Stimulated activated CD4-positive, alpha-beta T cell treated with anti-CD3 and anti-CD28 coated beads, Interleukin-1b, Interleukin-23, amount 100 ng/mL, for 1 hour (primary cell): ENCODE measurements at places on chromosomes 2 and 18.

DNA sequence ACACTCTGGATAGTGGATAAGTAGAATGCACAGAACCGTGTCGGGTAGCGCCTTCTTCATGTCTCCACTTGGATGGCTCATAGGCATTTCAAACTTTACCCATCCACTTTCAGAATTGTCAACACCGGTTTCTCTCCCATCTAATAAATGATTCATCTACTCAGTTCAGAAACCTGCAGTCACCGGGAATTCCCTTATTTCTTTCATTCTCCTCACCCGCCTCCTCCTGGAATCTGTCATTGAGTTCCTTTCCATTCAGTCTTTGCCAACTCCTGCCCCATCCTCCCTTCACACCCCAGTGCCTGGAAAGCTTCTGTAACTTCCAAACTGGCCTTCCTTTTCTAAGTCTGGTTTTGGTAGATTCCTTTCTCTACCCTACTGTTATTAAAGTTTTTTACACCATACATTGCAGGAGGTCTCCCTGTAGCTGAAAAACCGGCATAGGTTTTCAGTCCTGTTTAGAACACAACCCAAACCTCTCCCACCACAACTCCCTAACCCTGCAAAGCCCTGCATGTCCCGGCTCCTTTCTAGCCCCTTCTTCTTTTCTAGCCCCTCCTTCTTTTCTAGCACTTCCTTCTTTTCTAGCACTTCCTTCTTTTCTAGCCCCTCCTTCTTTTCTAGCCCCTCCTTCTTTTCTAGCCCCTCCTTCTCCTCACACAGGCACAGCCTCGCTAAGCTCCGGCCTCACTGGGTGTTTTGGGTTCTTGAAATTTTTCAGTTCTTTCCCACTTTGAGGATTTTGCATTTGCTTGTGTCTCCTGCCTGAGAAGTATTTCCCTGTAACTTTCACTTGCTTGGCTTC is 133.9 kb upstream of the KLHL14 start:
- no peak for DNase-seq

DNA sequence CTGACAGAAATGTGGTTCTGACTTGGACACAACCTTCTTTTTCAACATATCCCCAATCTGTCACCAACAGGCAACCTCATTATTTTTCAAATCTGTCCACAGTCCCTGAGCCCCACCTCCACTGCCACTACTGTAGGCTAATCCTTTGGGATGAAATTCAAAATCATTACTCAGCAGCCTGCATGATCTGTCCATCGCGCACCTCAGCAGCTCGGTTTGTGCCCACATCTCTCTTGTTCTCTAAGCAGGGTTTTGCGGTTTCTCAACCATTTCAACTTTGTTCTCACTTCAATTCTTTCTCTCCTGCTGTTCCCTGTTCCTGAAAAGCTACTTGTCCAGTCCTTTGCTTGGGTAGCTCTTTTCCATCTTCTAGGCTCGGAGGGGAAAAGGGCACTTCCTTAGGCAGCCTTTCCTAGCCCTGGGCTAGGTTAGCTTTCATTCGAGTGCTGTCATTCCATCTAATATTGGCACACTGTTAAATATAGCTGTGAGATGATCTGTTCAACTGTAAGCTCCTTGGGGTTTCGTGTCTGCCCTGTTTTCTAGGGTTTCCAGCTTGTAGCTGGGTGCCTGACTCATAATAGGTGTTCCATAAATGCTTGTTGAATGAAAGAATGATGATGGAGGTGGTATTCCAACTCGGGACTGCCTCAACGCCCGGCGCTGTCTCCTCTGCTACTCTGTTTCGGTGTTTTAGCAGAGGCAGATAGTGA is 653 bp upstream of the ANKAR start:
- no peak for DNase-seq

GRCh38 chr18:6414723-6415417 is at the start of gene L3MBTL4:
Gene L3MBTL4 (minus strand): TSS chr18:6414911. CDS start chr18:6311625, 103,286 bp downstream.
- DNase-seq = no peak

DNA sequence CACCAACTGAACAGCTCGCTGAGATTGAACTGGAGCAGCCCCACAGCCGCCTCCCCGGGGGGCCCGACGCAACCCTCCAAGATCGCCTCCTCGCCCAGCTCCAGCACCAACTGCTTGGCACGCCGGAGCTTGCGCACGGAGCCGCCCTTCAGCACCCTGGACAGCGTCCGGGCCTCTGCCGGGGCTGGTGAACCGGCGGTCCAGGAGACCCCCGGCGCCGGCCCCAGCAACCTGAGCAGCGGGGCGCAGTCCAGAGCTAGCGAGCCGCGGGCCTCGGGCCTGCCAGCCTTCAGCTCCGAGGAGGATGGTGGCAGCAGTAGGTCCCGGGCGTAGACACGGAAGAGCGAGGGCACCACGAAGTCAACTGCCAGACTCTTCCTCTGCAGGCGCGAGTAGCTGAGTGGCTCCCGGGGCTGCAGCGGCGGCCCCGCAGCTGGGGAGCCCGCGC is 1.2 kb downstream of the ALK start:
- DNase-seq = no peak

DNA sequence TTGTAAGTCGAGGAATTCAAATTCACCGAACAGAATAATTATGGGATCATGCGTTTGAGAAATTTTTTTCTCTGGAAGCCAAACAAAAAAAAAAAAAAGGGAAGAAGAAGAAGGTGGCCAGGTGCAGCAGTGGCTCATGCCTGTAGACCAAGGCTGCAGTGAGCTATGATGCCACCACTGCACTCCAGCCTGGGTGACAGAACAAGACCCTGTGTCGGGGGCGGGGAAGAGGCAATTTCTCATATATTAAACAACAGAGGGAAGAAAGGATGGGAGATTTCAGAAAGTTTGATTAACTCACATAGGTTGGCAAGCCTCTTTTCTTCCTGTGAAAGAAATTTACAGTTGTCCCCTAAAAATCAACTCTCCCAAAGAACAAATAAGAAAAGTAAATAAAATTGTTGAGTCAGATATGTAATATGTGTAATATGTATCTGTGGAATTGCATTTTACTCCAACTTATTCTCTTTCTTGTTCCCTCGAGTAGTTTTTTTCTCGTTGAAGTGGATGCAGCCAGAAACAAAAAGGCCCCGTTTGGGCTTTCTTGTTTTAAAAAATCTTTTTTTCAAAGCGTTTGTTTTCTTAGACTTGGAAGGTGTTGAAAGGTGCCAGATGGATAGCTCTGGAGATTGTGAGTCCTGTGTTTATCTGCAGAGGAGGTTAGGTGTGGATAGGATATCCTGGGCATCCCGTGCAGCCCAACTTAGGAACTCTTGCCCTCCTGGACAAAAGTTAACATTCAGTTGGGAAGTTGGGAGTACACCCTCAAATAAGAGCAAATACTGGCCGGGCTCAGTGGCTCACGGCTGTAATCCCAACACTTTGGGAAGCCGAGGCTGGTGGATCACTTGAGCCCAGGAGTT is 25.4 kb upstream of the FMNL2 start:
- DNase-seq = no peak

- DNase-seq = no peak
These were observed 500.7 kb downstream of the RIT2 start for GRCh38 chr18:42614619-42615293.

DNA sequence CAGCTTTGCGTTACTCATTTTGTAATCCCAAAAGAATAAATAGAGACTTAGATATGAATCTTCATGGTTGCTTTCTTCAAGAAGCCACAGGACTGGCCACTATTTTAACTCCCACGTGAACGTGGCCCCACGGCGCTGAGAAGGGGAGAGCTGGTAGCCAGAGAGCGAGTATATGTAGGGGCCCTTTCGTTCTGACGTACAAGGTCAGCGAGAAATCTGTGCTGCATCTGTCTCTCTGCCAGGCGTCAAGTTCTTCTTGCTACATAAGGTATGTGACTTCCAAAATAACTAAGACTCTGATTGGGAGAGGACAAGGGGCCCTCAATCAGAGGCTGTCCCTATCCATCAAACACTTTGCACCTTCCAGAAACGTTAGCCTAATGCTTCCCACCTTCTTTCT is 149.2 kb downstream of the PLEKHA3 start:
- DNase-seq = no peak

DNA sequence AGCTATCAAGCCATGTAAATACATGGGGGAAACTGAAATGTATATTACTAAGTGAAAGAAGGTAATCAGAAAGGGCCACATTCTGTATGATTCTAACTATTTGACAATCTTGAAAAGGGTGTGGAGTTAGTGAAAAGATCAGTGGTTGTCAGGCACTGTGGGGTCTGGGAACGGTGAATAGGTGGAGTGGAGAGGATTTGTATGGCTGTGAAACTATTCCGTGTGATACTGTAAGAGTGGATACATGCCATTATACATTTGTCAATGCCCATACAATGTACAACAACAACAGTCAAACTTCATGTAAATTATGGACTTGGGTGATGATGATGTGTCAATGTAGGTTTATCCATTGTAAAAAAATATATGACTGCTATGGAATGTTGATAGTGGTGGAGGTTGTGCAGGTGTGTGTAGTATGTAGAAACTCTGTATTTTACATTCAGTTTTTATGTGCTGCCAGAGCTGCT is 1116.2 kb downstream of the SUCLG1 start:
- DNase-seq = no peak

- no peak for DNase-seq
These were observed 76.9 kb downstream of the MYO1B start for GRCh38 chr2:191321861-191322662.

DNA sequence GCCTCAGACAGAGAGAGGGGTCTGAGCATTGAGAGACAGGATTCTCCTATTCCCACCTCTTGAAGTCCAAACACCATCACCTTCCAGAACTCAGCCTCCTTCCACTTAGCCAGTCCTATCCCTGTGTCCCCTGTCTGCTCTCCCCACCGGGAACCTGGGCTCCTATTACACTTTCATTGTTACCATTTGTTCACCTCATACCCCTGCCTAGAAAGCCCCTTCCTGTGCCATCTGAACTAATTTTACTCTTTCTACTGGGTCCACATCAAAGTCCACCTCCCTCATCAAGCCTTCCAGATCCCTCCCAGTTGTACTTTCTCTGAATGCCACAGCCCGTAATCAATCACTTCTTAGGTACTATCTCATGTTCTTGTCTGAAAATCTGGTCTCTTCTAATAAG is 220.6 kb downstream of the ZBTB7C start:
- DNase-seq = no peak

GRCh38 chr2:71550801-71551630 is 97.7 kb downstream of the DYSF start:
- no peak for DNase-seq

- no peak for DNase-seq
These were observed 18.9 kb upstream of the DPP4 start for GRCh38 chr2:162092658-162093556.

DNA sequence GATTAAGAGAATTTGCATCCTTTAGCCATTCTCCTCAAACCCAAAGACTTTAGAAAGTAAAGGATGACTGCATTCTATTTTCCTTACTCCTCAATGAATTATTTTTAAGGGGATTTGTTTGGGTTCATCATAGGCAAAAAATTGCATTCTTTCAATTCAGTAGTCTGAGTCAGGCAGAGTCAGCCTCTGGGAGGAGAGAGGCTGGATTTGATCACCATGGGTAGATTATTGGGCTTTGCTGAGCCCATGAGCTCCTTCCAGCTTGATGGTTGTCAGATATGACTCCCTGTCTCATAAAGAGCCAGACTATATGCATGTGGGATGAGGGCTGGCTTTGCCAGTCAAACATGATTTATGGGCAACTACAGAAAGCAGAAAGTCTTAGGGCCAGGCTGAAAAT is 101.2 kb downstream of the KCNS3 start:
- DNase-seq = no peak

GRCh38 chr2:196293751-196294515 is 122.6 kb upstream of the STK17B start:
- DNase-seq = no peak

DNA sequence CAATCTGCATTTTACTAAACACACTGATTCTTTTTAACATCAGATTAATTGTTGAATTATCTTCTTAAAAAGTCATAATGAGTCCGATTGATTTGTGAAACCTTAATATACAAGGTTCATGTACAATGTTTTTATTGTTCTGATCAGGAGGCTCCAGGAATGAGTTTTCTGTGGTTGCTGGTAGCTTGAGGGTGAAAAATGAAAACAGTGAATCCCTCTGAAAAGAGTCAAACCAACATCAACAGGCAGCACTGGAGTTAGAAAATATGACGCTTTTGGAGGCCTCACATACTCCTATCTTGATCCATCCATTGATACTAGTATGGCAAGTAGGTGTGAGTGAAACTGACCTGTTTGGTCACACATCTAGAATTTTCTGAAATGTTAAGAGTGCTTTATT is 216.3 kb upstream of the ETAA1 start:
- DNase-seq = no peak

- no peak for DNase-seq
These were observed 56.6 kb downstream of the ACOXL start for GRCh38 chr2:110788976-110789375.

- DNase-seq = no peak
These were observed 916 bp downstream of the TNFRSF11A start for GRCh38 chr18:62325806-62326645.

GRCh38 chr2:28030600-28030999 is 140.1 kb downstream of the BABAM2 start:
- no peak for DNase-seq

GRCh38 chr2:166127217-166128155 is at the start of gene SCN1A:
Gene SCN1A (minus strand): TSS chr2:166128020. CDS start chr2:166073621, 54,399 bp downstream.
- no peak for DNase-seq
